ENCODE measurements at places on chromosomes 2 and 18.

- peak; percentile 6 for DNase-seq
These were observed 23.2 kb upstream of the PLA2R1 start for GRCh38 chr2:160085662-160086061.

DNA sequence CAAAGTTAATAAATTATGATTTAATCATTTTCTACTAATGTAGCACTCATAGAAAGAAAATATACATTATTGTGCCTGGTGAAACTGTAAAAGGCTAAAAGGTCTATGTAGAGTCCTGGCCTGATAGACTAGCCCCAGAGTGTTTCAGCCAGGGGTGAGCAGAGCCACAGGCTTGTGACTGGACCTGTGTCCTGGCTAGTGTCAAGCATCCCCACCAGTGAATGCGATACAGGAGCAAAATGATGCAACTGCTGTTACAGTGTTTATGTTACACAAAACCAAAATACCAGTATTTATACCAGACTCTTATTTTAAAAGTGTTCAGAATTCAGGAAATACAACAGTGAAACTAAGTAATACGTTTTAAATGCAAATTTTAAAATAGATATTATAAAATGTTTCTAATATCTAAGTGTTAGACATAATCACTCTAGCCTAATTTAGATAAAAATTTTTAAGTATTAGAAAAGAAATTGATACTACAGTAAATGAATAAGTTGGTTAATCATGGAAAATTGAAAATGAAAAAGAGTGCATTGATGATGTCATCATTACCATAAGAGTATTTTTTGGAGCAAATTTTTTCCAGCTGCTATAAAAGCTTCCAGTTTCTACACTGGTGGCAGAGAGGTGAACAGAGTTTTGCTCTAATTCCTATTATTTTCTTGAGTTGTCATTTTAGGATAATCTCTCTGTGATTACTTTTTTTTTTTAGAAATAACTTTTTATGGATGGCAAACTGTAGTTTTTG is 6.2 kb upstream of the TSPYL6 start:
- DNase-seq = no peak

DNA sequence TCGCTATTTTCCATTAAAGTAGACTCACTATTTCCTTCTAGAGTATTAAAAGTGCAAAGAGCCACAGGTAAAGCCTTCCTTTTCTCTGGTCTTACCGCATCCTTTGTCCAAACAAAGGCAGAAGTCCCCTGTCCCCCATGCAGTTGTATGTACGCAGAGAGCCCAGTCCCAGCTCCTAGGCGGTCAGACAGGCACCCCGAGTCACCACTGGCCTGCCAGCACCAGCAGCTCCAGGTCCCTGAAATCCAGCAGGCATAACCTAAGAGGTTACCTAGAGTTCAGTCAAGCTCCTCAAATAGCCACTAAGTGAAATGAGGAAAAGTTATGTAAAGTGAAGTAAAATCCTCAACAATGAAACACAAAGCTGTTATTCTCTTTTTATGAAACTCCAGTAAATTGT is 60.4 kb upstream of the TWIST2 start:
- no peak for DNase-seq

DNA sequence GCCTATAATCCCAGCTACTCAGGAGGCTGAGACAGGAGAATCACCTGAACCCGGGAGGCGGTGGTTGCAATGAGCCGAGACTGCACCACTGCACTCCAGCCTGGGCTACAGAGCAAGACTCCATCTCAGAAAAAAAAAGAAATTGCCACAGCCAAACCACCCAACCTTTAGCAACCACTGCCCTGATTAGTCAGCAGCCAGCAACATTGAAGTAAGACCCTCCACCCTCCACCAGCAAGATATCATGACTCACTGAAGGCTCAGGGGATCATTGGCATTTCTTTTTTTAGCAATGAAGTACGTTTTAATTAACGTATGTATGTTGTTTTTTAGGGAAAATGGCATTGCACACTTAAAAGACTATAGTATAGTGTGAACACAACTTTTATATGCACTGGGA is 349.1 kb upstream of the ACVR2A start:
- no peak for DNase-seq

GRCh38 chr2:8957628-8958027 is 45.9 kb downstream of the MBOAT2 start:
- no peak for DNase-seq

DNA sequence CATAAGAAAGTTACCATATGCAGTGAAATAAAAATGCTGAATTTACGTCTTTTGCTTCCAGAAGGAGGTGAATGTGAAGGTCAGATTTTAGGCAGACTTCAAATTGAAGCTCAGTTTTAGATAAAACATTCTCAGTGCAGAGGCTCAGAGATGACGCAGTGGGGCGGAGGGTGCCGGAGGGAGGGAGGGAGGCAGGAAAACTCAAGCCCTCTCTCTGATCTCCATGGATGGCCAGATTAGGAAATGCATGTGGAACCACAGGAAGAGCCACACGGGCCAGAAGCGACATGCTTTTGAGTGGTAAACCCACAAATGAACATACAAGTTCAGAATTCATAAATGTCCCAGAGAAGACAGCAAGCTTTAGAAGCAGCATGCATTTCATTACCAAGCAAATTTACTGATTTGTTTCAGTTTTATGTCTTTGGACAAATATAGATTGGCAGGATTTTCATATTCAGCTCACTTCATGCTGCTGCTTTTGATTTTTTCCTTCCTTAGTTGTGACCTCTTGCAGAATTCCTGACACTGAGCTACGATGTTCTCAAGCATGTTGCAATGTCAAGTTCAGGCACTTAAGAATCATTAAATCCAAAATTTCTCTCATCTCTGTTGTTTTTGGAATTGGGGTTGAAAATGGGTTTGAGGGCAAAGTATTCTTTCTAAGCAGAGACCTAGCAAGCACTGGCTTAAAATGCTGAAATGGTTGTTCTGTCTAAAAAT is 29.7 kb upstream of the APCDD1 start:
- DNase-seq = no peak

GRCh38 chr2:24818721-24819167 is 25.5 kb downstream of the CENPO start:
- no peak for DNase-seq

GRCh38 chr2:61469424-61470121 is 1.3 kb downstream of the USP34 start:
- DNase-seq = no peak

DNA sequence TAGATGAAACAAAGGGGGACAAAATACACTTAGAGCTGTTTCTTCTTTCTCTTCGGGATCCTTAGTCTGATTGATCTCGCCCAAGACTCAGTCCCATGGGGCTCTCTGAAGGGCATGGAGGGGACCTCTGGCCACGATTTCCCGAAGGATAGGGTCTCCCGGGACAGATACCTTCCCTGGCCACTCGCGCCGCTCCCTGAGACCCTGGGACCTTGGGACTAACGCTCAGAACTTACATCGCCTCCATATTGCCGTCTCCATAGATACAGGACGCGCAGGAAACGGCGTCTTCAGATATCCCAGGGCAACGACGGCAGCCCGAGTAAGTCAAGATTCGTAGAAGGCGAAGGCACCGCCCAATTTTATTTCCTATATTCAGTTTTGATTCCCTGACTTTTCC is at the start of gene CFAP65:
Gene CFAP65, minus strand, starts transcription at position 265 of the 400 bp plus-strand sequence. CDS start 2,468 bp downstream, outside the sequence.
- no peak for DNase-seq

DNA sequence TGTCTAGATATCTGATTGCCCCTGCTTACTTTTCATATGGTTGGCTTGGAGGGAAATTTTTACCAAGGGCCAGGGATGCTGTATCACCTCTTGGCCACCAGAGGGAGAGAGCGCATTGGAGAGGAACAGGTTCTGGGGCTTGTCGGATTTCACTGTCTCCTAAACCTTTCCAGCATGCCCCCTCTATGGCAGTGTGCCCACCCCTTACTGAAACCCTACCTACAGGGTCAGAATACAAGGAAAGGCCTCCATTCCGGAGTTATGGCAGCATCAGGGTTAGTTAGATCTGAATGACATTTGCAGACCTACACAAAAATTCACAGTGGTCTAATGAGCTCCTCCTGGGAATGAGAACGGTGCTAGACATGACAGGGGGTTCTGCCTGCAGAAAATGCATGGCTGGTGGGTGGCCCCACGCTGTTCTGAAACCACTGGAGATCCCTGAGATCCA is 5.8 kb downstream of the SLC14A2 start:
- DNase-seq = peak; percentile 73

GRCh38 chr2:77590298-77590917 is 68.2 kb upstream of the LRRTM4 start:
- DNase-seq = no peak

DNA sequence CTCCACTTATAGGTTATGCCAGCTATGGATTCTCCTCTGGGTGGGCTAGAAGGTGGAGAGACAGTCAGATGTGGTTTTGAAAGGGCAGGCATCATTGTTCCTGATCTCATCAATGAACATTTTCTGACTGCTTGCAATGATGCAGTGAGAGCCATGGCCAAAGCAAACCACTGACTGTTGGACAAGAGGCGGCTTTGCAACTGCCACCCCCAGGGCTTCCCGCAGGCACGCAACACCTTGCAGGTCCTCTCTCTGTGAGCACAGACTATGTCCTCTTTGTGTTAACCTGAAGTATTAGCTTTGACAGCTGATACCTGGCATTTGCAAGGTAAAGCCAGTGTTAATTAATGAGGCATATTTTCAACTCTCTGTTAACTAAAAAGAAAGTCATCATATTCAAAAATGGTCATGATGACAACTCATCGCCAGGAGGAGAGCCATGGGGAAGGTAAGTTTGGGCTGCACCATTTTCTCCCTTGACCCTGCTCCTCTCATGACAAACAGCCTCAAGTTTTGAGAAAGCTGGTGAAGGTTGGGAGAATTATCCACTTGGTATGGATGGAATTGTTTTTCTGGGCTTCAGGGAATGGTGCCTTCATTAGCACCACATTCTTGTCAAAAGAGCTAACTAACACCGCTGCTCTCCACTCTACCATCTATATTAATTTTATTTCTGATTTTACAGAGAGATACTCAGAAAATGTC is 14.9 kb upstream of the FAM124B start:
- no peak for DNase-seq

DNA sequence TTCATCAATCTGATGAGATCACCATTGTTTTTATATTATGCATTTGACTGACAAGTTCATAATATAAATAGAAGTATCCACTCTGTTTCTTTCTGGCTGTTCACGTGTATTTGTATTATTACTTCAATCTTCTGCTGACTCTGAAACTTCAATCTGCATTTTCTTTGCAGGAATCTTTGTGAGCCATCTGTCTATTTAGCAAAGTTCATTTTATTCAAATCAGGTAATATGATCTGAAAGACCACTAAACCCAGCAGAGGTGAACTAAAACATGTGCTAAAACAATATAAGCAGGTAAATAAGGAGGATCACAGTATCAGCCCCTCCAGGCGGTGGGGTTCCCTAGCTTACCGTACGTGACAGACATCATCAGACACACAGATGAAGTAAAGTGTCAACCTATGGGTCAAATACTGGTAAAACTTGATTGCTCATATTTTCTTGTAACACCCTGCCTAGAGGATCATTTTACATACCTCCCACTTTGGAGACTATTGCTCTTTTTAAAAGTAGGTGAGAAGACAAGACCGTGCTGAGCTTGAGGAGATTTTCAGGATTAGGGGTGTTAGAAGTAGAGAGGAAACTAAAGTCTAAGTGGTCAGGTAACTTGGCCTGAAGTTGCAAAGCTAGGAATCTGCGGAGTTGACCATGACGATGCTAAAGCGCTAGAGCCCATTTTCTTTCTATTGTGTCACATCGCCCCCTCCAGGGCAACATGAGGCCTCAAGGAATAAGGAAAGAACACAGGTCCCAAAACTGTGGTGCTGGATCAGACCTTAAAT is 9.0 kb downstream of the DTNB start:
- no peak for DNase-seq

DNA sequence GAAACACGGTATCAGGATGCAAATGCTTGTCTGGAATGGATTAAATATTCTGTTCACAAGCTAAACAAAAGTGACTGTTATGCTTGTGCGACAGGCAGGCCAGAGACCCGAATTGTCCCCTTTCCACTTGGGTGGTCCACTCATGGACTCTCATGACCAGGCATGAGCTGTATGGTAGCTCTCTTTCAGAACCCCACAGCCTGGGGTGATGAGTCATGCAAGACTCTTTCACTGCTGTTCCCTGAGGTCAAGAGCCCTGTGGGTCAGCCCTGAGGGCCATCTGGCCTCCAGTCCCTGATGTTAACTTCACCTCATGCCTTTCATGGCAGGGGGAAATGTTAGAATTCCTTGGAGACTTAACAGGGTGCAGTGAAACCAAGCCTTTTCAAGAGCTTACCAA is 13.7 kb upstream of the SAP130 start:
- DNase-seq = no peak

GRCh38 chr2:129722306-129723019 is 257.0 kb upstream of the RAB6C start:
- DNase-seq = no peak

DNA sequence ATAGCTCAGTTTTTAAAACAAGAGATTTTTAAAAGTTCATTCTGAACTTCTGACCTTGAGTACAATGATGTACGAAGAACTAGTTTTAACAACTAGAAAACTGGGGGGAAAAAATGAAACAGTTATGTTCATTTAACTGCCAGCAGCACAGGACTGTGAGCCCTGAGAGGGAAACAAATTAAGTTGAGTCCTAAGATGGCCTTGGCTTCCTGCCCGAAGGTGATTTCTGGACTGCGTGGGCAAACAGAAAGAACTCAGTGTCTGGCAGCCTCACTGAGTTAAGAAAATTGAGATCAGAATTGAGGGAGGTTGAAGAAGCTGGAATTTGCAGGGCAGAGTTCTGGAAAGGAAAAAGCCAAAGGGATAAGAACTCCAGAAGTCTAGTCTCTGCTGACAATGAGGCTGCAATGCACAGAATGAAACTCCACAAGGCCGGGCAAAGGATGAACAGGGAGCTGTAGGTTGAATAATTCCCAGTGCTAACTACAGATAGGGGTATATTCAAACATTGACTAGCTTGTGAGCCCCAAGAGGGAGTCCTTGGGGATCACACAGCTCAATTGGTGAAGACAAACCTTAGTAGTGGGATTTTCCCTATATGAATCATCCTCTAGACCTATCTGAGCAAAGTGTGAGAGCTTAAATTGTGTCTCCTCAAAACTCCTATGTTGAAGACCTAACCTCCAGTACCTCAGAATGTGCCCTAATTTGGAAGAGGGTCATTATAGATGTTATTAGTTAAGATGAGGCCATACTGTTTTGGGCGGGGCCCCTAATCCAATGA is 13.1 kb upstream of the CRACDL start:
- no peak for DNase-seq

GRCh38 chr2:192687015-192687414 is 492.3 kb upstream of the TMEFF2 start:
- DNase-seq = no peak

GRCh38 chr2:206982360-206982955 is 43.1 kb downstream of the CPO start:
- DNase-seq = no peak

DNA sequence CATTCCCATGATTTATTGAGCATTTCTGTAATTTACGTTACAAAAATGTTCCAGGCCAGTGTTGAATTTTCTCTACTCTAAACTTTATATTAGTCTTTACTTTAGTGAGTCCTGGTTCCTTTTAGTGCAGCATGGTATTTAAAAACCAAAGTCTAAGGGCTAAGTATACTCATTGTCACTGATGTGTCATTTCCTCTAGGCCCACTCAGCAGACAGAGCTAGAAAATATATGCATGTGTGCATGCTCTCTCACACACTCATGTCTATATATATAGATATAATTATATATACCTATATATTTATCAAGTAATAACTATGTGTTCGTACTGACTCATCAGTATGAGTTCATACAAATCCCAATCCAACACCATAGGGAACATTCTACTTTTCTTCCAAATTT is 132.5 kb upstream of the SLC8A1 start:
- no peak for DNase-seq

Data from KBM-7 (cell line).